GM06990 (cell line): ENCODE measurements at places on chromosomes 2 and 18.
A peak's percentile ranks its signal among the peaks of the same experiment; 100 is the strongest.

- no peak for DNase-seq
These were observed 23.1 kb upstream of the FAHD2A start for GRCh38 chr2:95379371-95379831.

DNA sequence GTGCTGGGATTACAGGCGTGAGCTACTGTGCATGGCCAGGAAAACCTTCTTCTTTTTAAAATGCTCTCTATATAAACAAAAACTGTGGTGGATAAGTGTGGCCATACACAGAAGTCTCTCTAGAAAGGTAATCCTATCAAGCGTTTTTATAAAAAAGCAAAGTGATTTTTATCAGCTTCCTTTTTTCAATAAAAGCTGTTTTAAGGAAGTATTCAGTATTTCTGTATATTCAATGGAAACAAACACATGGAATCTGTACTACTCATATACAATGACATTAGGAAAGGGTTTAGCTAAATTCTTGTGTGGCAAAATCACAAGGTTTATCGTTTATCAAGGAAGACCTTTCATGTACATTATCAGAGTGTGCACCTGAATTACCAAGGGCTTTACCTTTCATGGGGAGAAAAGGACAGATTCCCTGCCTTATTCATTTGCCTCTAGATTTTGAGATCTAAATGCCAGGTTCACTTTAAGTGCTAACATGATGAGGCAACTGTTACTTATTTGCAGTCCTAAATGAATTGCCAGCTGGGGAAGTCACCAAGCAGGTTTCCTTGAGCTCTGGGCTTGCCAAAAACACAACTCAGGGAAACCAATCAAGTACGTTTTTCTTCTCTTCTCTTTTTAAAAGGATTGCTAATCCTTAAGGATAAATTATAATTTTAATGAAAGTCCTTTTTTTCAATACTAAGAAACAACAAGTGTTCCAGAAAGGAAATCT lies 70.8 kb downstream of the RTN4 start:
- no peak for DNase-seq

GRCh38 chr2:73156539-73157124 lies 43.9 kb upstream of the RAB11FIP5 start:
- DNase-seq = no peak

DNA sequence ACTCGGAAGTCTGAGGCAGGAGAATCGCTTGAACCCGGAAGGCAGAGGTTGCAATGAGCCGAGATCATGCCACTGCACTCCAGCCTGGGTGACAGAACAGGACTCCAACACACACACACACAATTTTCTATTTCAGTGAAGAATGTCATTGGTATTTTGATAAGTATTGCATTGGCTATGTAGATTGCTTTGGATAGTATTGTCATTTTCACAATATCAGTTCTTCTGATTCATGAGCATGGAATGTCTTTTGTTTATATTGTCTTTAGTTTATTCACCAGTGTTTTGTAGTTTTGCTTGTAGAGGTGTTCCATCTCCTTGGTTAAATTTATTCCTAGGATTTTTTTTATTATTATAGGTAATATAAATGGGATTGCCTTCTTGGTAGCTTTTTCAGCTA lies 693.4 kb upstream of the SYT4 start:
- DNase-seq = no peak

- DNase-seq = no peak
These were observed 141.6 kb downstream of the SLC8A1 start for GRCh38 chr2:40310303-40310702.

DNA sequence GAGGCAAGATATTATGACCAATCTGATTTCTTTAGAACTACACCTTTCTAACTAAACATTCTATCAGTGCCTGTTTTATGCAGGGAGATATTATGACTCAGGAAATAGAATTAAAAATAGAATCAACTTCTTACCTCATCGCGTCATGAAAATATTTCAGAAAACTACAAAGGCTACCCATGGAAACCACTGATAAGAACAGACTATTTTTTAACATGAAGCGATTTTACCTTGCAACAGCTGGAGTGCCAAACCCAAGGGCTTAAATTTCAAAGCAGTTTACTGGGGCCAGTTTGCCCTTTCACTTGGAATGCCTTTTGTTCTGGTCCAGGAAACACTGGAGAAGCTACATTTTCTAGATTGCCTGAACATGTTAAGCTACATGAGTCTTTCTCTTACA lies 304.8 kb upstream of the CCDC68 start:
- peak; percentile 59 for DNase-seq
